ENCODE measurements at places on chromosomes 6 and 20.

DNA sequence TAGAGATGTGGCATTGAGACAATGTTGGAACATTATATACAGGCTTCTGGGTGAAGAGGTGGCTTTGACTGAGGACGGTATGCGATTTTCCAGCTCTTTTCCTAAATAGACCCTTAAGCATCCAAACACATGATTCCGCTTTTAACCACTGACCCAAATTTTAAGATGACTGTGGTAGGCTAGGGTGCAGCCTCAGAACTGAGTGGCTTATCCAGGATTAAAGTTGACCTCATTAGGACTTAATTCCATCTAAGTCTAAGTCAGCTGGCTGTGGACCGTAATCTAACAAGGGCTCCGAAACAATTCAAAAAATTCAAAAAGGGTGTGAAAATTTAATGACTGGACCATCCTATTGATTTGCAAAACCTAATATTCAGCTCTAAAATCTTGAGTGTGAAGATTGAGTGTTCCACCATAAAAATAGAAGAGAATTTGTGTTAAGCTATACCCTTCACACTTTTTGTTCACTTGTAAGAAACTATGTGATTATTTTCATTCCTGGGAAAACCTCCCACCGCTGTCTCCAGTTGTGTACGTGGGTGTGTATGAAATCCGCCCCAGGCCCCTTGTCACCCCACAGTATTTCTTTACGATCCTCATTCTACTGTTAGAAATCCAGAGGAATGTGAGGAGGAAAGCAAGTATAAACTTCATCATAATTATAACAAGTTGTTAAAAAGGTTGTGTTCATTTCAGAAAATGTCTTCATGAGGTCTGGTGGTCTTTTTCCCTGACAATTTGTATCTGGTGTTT lies 2.7 kb downstream of the PCMTD2 start:
- DNase-seq, result no peak

DNA sequence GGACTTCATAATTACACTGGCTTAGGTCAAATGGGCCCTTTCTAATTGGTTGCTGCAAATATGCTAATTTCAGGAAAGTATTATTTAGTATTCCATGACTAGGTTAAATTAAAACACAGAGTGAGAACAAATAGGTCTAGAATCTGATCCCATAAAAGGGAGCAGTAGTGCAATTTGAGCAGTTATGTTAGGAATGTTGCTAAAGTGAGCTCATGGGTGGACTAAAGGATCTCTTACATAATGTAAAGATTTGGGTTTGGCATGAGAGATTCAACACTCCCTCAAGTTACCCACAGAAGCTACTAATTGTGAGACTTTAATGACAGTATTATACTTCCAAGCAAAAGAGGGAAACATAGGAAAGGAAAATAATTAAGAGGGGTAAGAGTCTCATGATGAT lies 109.1 kb downstream of the C6orf58 start:
- DNase-seq, result no peak

DNA sequence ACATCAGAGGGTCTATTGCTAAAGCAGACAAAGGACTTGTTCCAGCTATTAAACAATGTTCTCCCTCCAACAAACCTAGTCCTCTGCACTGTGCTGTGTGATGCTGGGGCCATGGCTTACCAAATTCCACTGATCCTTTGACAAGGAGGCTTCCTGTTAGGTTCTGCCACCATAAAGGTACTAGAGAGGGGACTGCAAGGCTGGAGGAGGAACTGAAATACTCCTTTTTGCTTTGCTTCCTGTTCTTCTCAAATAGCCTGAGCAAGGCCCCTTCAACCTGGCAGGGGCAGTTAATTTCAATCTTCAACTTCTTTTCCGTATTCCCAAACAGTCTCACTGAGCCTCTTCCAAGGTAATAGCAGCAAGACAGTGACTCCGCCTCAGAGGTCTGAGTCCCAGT lies 286.4 kb upstream of the IRAK1BP1 start:
- DNase-seq, result no peak

DNA sequence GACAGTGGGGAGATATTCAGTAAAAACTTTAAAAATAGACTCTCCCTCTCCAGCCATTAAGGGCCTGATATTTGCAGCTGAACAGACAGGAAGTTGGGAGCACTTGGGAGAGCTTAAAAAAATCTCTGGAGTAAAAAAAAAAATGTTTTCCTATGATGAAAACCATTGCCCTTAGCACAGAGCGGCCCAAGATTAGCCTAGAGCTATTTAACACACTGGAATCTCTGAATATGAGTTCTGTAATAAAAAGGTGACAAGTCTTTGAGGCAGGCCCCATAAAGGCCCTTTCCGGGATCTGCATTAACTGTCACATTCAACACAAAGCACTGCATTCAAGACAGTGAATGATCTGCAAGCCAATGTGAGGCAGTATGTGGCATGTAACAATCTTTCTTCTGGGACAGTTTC lies 393.7 kb downstream of the ZFAND3 start:
- DNase-seq, result no peak

DNA sequence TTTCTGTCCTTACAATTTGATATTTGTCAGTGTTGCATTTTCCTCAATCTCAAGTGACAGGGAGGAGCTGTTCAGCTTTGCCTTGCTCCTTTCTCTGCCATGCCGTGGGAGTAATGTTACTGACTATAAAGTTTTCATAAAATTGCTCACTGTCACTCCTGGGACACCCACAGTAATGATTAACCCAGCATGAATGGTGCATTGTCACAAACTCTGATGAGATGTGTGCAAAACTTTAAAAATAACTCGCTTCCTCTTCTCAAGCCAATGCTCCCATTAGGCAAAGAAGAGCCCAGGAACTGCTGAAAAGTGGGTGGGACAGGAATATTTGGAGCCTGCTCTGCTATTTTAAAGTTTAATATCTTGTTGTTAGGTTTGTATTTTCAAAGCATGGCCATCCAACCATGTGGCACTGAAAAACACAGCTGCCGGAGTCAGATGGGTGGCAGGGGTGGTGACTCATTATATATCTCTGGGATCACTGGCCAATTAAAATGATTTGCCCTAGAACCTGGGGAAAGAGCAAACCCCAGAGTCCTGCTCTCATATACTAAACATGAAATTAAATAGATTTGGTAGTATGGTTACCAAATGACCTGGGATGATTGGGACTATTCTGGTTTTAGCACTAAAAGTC lies 260.1 kb downstream of the BTBD3 start:
- no peak for DNase-seq

DNA sequence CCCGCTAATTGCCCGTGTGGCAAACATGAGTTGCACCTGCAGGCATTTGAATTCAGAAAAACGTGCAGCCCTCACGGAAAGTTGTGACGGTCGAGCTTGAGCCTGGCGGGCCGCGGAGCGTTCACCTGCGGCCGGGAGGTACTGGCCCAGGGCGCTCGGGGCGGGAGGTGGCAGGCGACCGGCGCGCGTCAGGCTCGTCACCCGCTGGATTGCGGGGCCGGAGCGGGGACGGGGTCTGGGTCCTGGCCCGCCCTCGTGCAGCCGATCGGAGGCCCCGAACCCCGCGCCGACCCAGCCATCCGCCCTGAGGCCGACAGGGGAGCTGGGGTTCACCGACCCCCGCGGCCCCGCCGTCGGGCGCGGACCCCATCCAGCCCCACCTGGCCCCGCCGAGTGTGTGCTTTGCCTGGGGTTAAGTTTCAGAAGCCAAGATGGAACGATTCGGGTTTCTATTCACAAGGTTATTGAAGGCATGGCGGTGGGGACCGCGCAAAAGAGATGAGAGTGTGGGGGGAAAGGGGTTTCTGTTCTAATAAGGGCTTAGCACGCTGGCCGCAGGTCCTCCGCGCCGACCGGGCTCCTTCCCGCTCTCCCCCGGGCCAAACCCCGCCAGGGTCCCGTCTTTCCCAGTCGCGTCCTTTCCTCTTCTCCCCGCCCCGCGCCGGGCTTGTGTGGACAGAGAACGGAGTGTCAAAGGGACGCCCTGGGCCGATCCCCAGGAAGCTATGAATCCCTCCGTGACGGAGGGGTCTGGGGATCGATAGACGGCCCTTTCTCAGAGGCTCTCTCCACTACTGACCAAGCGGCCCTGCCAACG lies 1.6 kb upstream of the HEY2 start:
- DNase-seq, result no peak

- DNase-seq, result no peak
Observed at GRCh38 chr20:62907384-62908317, 18.7 kb downstream of the DIDO1 start.

GRCh38 chr6:158777510-158777909 lies 41.7 kb downstream of the EZR start:
- no peak for DNase-seq

- no peak for DNase-seq
Observed at GRCh38 chr6:35017411-35018181, 123.5 kb downstream of the TCP11 start.

DNA sequence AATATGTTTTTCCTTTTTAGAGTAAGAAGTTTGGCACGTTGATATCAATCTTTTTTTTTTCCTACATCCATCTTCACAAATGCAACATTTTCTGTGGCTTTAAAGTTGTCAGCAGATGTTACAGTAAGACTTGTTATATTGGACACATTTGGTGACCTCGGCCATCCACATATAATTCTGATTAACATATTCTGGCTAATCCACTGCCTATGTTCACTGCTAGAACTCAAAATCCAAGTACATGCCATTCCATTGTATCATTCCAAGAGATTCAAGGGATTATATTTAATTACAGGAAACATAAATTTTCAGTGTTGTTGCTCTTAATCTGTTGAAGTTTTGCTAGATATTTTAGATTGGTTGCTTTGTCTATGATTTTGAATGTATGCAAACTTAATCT lies 367.6 kb downstream of the TENT5A start:
- no peak for DNase-seq
